CD4-positive, alpha-beta T cell treated with Interleukin-12 subunit alpha and Interleukin-12 subunit beta, for 1 hour (primary cell): ENCODE measurements at places on chromosomes 3 and 15.

- no peak for DNase-seq
Observed at GRCh38 chr3:37200141-37200540, 25.8 kb upstream of the LRRFIP2 start.

GRCh38 chr3:69746119-69746518 is 6.9 kb downstream of the MITF start:
- no peak for DNase-seq

- no peak for DNase-seq
Observed at GRCh38 chr3:88987776-88988175, 119.6 kb upstream of the EPHA3 start.

- no peak for DNase-seq
Observed at GRCh38 chr3:115021061-115021460, 126.0 kb downstream of the ZBTB20 start.

DNA sequence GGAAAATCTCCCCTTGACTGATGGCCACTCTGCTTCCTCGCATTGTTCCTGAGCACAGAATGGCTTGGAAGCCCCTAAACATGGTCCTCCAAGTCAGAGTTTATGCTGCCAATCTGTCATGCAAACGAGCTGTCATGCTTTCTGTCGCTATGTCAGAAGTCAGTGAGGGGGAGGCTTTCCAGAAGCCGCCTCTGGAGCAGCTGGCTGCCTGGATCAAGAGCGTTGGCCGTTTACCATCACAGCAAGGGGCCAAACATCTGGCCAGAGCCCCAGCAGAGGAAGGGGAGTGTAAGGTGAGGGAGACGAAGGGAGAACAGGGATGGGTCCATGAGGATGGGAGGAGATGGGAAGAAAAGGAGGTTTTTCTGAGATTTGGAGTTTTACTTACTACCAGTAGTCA is 372.6 kb upstream of the NR2F2 start:
- DNase-seq, result no peak

GRCh38 chr3:59734061-59734460 is 684.2 kb upstream of the CFAP20DC start:
- no peak for DNase-seq

DNA sequence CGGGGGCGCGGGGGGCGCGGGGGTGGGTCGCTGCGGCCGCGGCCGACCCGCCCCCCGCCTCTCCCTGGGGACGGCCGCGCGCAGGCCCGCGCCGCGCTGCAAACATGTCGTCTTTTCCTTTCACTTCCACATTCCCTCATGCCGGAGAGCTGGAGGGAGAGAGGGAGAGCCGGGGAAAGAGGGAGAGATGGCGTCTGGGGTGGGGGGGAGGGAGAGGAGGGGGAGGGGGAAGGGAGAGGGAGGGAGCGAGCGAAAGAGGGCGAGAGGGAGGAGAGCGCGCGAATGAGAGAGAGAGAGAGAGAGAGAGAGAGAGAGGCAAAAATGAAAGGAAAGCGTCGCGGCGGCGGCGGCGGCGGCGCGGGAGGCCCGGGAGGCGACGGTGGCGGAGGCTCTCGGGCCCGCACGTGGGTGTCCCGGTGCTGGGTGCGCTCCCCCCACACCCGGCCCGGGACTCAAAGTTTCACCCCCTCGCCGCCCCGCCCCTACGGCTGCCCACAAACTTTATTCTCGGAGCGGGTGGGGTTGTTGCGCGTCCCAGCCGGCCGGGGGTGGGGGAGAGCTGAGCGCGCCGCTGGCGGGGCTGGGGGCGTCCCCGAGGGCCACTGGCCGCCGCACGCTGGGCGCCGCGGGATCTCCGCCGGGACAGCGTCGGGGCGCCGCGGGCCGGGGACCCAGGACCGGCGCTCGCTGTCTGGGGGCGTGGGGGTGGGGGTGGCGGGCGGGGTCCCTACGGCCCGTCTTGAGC is 731 bp downstream of the ZNF710 start:
- DNase-seq, result peak; percentile 77

DNA sequence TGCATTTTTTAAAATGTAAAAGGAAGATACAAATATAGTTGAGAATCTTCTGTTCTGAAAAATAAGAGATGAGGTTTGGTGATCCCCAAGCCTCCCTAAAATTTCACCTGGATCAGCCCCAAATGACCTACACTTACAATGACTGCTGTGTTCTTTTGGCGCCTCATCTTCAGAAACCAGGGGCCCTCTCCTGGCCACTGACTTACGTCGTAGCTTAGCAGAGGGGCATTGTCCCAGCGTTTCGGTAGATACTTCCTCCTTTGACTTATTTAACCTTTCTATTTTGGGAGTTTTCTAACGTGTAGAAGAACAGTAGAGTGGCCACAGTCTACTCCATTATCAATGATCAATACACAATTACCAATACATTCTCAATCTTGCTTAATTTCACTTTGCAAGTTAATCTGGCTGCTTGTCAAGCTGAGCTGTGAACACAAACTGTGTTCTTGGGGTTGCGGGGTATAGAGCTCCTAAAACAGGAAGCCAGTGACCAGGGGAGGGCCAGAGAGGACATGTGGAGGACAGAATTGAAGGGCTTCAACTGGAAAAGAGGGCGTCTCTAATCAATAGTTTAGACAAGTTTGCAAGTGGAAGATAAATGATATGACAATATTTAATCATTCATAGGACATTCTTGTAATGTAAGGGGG is 419.5 kb downstream of the LPP start:
- DNase-seq, result no peak

GRCh38 chr3:124230998-124231397 is 239.1 kb upstream of the ROPN1 start:
- no peak for DNase-seq

DNA sequence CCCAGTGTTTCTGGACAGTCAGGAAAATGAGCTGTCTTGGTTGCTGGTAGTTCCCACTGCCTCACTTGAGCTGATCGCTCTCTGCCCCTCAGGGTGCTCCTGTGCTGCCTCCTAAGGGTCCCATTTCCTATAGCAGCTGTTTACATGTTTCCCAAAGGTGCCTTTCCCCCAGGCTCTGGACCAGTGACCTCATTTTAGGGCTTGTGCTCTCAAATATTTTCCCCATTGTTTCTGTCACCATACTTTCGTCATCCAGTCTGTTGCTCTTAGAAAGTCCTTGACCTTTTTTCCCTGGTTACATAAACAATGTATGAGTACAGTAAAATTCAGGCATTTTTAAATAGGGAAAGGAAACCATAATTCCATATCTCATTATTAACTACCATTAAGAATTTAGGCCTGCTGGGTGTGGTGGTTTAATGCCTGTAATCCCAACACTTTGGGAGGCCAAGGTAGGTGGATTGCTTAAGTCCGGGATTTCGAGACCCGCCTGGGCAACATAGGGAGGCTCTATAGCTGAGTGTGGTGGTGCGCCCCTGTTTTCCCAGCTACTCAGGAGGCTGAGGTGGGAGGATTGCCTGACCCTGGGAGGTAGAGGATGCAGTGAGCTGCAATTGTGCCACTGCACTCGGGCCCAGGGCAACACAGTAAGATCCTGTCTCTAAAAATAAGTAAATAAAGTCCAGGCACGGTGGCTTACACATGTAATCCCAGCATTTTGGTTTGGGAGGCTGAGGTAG is 11.7 kb downstream of the RAD54L2 start:
- no peak for DNase-seq

DNA sequence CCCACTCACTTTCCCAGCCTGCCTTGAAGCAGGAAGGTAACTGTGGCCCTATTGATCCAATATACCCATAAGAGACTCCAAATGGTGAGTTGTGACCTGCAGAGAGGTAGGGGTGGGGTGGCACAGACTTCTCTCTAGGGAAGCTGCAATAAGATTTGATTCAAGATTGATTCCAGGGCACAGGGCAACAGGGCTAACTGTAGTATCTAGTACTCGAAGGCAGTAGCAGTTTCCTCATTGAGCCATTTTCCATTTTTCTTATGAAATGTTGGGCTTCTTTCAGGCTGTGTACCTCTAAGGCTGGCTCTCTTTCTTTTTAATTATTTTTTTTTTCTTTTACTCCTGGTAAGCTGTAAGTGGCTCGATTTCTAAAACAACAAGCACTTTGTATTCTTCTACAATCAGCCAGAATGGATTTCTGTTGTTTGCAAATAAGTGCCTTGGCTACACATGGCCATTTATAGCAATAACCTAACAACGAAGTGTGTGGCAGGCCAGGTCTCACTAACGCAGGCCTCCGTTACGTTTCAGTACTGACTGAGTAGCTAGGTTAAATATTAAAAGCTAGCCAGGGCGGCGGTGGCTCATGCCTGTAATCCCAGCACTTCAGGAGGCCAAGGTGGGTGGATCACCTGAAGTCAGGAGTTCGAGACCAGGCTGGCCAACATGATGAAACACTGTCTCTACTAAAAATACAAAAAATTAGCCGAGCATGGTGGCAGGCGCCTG is 19.3 kb downstream of the CCDC12 start:
- DNase-seq, result no peak

- DNase-seq, result no peak
Observed at GRCh38 chr3:150222691-150223489, 185.2 kb upstream of the TSC22D2 start.

GRCh38 chr15:25742776-25743547 is 120.2 kb downstream of the ATP10A start:
- DNase-seq, result no peak
